Activated CD8-positive, alpha-beta memory T cell treated with anti-CD3 and anti-CD28 coated beads, Interleukin-2, amount 50 U/mL, for 4 hours (primary cell): ENCODE measurements at places on chromosomes 12 and 14.

DNA sequence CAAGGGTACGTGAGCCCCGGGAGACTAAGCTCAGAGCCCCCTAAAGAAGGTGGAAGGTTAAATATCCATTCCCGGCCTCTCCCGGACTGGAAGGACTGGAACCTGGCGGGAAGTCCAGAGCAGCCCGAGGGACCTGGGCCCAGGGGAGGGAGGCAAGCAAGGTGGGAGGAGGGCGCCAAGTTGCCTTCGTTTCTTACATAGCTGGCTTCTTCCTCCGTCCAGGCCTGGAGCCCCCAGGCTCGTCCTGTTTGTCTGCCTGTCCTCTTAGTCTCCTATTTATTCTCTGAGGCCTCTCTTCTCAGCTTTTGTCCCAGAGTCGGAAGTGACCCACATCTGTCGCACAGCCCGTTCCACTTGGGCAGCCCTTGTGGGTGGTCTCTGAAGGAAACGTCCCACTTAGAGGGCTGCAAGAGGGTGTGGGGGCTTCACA is 745 bp downstream of the PCK2 start:
- DNase-seq = no peak

- DNase-seq = no peak
These were observed 17.3 kb downstream of the GALC start for GRCh38 chr14:87975636-87976035.

DNA sequence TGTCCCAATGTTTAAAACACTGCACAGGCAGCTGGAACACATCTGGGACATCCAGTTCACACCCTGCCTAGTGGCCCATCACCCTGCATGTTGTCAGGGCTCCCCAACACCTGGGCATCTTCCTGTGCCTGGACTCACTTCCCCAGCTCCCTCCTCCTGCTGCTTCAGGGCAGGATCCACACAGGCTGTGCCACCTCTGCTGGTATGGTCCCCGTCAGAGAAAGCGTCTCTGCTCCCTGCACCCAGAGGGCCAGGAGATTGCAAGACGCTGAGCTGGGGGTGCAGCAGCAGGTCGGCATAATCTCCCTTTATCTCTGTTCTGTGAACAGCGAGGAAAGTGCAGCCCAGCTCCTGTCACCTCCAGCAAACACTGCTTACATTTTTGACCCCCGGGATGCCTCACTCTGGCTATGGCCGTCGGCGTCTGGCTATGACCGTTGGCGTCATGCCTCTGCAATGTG is 124.3 kb downstream of the ADGRD1 start:
- no peak for DNase-seq

GRCh38 chr12:81644503-81644902 is 114.6 kb downstream of the PPFIA2 start:
- DNase-seq = no peak

- no peak for DNase-seq
These were observed 56.3 kb downstream of the SPPL3 start for GRCh38 chr12:120847814-120848213.

- DNase-seq = no peak
These were observed 55.1 kb downstream of the IFT43 start for GRCh38 chr14:76040704-76041103.

GRCh38 chr12:47190905-47191304 is 111.1 kb upstream of the AMIGO2 start:
- no peak for DNase-seq
